Stimulated activated CD8-positive, alpha-beta memory T cell treated with anti-CD3 and anti-CD28 coated beads, Interleukin-7, amount 100 ng/mL, for 48 hours (primary cell): ENCODE measurements at places on chromosomes 16 and 17.

DNA sequence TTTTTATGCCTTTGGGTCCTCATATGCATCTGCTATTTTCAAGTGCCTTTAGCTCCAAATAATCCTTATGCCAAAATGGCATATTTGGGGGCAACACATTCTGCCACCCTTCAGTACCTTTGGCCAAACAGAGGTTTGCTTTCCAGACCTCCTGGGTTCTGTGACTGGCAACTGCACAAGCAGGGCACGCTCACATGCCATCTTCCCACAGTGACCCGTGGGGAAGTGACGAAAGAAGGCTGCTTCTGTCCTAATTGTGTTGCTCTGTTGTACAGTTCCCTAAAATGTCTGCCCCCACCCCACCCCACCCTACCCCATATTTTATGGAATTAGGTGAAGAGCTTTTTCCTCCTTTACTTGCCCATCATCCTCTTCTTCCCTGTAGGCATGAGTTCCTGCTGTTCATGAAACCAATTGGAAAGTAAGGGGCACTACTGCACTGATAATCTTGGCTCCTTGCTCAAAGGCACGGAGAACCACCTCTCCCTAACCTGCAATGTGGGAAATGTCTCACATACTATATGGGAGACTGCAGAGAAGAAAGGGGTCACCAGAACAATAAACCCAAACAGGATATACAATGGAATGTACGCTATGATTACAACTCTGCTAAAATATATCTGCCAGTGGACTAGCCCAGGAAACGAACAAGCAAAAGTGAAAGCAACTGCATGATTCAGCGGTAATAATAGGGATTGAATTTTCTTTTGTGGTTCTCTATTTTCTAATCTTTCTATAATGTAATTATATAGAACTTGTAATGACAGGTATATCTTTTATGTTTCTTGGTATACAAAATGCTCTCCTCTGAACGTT, 3.3 kb upstream of the SLFN12L start:
- DNase-seq, result no peak

- no peak for DNase-seq
Measured at GRCh38 chr17:47338026-47338425, 14.3 kb downstream of the EFCAB13 start.

- no peak for DNase-seq
Measured at GRCh38 chr17:58412961-58413586, 4.3 kb downstream of the RNF43 start.

DNA sequence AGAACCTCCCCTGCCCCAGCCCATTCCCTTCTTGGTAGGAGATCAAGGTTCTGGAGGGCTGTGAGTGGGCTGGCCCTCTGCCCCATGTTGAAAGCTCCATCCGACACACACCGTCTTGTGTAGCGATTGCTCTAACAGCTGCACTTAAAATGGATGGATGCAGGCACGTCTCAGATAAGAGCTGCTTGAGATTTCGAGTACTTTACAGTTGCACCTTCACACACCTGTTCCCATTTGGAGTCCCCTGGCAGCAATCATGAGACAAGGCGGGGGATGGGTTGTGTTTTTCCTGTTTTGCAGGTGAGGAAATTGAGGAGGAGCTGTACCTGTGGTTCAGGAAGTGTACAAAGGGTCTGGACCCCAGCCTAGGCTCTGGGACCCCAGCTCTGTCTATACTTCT, 25.6 kb upstream of the TAC4 start:
- no peak for DNase-seq

DNA sequence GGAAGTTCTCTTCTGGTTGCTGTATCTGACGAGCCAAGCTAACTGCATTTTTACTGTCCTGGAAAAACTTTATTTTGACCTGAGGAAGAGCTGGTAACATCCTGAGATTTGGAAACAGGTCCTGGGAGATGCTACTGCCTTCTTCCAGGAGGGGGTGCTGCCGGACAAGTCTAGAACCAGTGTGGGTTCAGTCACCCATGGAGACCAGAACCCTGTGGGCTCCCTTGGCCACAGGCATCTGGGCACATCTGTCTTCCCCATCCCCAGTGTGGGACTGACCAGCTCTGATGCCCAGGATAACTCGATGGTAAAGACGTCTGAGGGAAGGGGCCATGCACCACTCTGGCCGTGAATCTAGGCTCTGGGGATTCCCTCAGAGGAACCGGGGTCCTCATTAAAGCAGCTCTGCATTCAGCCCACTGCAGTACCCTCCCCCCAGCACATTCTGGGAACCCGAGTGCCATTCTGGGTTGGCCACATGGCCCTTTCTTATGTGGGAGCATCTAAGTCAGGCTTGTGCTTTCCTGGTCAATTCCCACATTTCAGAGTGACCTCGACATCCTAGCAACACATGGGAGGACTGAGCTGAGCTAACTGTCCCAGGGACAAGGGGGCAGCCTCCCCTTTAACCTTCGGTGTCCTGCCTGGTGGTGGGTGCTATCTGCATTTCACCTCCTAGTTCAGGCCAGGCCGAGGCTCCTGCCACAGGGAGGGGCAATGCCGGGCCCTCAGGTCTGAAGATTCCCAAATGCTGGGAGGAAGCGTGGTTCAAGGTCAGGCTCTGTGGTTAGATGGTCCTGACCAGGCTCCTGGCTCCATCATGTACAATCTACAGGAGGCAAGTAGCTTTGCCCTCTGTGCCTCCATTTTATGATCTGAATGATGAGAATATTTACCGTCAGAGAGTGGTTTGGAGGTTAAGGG, 6.4 kb downstream of the C16orf86 start:
- no peak for DNase-seq

GRCh38 chr17:82317394-82318168, at the start of gene CD7:
TSS of gene CD7 (minus strand) at chr17:82317608. CDS start at chr17:82317495, 113 bp downstream.
- DNase-seq, result no peak

GRCh38 chr17:17844079-17844478, 7.3 kb upstream of the SREBF1 start:
- DNase-seq, result no peak

- DNase-seq, result no peak
Measured at GRCh38 chr17:350706-351448, 1.7 kb downstream of the RPH3AL start.

GRCh38 chr16:67922740-67923139, 8.9 kb downstream of the CTRL start:
- DNase-seq, result no peak

DNA sequence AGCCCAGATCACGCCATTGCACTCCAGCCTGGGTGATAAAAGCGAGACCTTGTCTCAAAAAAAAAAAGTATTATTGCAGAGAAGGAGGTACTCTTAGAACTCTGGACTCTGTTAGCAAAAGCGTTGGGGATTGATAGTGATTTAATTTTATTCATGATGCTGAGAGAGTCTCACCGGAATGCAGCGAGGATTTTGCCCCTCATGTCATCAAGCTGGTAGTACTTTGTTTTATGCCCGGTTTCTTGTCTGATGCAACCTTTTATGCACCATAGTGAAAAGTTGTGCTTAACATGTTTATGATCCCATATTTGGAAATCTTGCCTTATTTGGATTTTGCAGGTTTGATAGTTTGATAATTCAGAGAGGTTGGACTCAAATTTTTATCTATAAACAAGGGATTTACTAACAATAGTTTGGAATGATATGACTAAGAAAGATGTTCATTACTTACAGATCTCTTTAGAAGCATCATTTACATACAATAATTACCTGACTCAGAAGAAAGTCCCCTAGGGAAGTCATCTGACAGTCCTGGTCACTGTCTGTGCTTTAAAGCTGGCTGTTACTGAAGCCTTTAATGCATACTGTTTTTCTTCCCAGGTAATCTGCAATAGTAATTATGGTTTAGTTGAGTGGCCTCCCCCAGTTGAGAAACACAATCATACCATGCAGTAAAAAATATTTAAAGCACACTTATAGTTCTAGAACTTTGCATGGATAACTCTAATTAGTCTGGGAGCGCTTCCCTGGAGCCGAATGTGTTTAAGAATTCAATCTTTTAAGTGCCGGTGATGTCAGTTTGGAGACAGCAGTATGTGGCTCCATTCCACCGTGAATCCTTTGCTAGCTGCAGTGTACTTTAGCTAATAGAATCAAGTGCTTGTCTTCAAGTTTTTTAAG, 120.9 kb downstream of the PRKCA start:
- no peak for DNase-seq

DNA sequence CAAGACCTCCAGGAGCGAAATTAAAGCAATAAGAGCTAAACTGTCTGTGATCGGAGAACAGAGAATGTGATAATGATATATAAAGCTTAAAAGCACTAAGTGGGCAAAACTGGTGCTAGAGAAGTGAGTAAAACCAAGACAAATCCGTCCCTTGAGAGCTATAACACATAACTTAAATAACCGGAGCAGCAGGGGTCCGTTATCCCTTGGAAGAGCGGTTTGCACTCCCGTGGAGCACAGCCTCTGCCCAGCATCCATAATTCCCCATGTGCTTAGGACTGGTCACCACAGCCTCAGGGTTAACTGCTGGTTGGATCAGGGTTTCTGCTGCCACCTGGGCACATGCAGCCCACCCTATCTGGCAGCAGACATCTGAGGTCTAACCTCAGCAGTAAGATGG, 489.0 kb downstream of the NPIPA7 start:
- DNase-seq, result no peak

DNA sequence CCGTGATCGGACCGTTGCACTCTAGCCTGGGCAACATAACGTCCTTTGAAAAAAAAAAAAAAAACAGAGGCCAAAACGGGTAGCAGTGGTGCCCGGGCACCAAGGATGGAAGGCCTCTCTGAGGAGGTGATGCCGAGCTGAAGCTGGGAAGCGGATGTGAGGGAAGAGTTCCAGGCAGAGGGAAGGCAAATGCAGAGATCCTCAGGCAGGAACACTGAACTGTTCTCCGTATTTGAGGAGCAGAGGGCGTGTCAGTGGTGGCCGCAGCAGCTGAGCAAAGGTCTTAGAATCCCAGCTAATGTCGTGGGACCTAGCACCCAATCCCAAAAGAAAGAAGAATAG, 656 bp upstream of the KCTD13 start:
- DNase-seq, result no peak

GRCh38 chr17:31595076-31595475, 203.6 kb downstream of the RAB11FIP4 start:
- no peak for DNase-seq

GRCh38 chr17:57288040-57288772, 31.9 kb downstream of the MSI2 start:
- DNase-seq, result no peak

GRCh38 chr17:59637611-59638310, 18.1 kb downstream of the CLTC start:
- no peak for DNase-seq

- DNase-seq, result no peak
Measured at GRCh38 chr17:68584581-68585303, 16.4 kb downstream of the FAM20A start.

GRCh38 chr16:46649588-46650253, 28.5 kb upstream of the SHCBP1 start:
- no peak for DNase-seq

GRCh38 chr17:15232517-15232915, 32.6 kb downstream of the PMP22 start:
- no peak for DNase-seq

DNA sequence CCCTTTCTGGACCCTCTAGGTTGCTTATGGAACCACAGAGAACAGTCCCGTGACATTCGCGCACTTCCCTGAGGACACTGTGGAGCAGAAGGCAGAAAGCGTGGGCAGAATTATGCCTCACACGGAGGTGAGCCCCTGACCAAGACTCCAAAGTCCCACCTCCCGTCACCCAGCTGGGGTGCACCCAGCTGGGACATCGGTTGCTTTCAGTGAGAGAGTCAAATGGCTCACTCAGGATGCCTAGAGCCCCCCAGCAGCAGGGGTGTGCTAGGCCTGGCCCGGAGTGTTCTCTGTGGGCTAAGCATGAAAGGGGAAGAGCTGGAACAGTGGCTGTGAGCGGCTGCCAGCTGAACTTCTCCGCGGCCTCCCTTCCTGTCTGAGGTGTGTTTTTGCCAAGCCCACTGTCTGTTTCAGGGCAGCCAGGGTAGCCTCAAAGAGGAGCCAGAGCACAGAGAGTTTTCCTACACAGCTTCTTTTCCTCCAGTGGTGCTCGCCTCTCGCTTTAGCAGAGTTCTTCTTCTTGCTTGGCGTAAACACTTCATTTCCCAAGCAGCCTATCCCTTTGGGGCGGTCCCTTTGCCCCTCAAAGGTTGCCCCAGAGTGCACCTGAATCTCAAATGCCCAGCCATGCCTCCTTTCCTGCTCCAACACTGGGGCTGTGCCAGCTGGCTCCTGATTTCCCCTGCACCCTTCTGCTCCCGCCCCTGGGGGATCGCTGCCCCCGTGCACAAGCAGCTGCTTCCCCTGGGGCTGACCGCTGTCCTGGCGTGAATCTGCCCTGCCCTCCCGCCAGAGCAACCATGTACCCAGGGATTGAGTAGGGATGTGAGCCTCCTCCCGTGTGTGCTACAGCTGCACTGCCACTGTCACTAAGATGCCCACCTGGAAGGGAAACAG, 2.6 kb upstream of the CHAD start:
- no peak for DNase-seq

GRCh38 chr16:4109250-4109736, 6.9 kb downstream of the ADCY9 start:
- DNase-seq, result no peak

DNA sequence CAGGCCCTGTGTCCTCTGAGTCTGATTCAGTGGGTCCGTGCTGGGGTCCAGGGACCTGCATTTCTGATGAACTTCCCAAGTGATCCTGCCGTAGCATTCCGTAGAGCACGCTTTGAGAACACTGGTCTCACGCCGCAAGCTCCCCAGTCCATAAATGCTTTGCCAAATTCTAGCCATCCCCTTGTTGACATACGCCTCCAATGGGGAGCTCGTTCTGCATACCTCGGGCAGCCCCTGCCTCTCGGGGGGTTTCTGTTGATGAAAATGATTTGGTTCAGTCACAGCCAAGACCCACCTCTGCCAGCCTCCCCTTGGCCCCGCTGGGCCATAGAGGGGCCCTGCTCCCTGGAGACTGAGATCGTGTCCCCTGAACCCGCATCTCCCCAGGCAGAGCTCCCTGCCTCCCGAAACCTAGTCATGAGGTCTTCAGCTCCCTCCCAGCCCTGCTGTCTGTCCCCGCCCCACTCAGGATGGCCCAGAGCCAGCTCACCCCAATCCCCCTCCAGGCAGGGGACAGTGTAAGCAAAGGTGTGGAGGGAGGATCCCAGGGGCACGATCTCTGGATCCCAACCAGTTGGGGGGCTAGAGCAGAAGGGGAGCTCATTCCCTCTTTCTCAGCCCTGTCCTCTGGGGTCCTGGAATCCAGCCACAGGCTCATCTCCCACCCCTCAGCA, 16.2 kb upstream of the SPNS2 start:
- no peak for DNase-seq

DNA sequence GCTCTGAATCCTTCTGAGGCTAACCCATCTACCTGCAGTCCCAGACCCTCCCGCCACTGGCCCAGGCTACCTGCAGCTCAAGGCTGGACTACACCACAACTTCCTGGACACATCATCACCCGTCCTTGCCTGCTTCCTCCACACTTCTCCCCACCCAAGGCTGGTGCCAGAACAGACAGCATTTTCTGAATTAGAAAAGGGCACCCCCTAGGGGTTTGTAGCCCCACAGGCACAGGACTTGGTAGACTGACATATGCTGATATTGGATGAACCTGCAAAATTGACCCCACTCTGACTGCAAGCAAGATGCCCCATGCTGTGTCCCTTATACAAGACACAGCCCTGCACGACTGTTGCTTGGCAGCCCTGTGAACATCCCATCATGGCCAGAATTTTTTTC, 271.5 kb upstream of the C16orf82 start:
- no peak for DNase-seq

GRCh38 chr17:76845541-76846017, 22.6 kb upstream of the MGAT5B start:
- DNase-seq, result no peak
